ENCODE measurements at places on chromosomes 2 and 18. TPM values are rescaled to one million over a fixed set of nuclear protein-coding genes. Genes with fewer than 3 reads are reported as not detected.

CFAP65 gene
- total RNA-seq: 2.9 TPM

TUBA3E gene
- not detected for total RNA-seq

SSB gene
- total RNA-seq: 78.7 TPM

SLC14A1 gene
- 15.2 TPM for total RNA-seq

HOXD12 gene
- total RNA-seq: 1.9 TPM
